Activated CD8-positive, alpha-beta memory T cell treated with anti-CD3 and anti-CD28 coated beads, Interleukin-2, amount 10 ng/mL, durations not matched to agents 7 days and 5 days (primary cell): ENCODE measurements at places on chromosomes 3 and 15. TPM values are rescaled to one million over a fixed set of nuclear protein-coding genes. Genes with fewer than 3 reads are reported as not detected.
A peak's percentile ranks its signal among the peaks of the same experiment; 100 is the strongest.

DNA sequence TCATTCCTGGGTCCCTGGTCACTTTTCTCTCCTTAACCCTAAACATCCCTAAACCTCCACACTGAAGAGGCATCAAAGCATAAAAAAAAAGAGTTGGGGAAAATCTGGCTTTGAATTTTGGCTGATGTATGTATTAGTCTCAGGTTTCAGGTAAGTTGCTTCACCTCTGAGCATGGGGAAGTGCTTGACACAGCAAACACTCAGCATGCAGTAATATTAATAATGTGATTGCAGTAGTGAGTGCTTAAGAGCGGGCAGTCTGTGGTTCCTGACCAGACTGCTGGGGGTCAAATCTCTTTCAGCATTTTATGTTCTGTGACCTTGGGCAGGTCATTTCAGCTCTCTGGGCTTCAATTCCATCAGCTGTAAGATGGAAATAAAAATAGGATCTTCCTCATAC lies 467.9 kb downstream of the SOX2 start:
- DNase-seq, result no peak

- no peak for DNase-seq
Measured at GRCh38 chr3:156677536-156677935, 3.1 kb downstream of the TIPARP start.

DNA sequence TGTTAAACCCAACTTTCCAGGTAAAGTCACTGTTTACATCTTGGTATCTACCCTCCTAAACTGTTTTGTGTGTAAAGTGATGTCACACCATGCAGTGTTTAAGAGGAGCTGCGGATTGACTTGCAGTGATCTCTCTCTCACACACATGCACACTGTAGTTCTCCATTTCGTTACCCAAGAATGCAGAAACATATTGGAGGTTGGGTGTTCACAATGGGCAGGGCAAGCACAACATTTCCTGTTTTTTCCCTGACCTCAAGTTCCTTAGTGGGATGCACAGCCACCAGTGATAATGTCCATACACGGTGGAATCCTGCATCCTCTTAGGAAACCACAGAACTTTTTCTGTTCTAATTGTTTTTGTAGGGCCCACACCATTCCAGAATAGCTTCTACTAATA lies 85.3 kb upstream of the CFAP20DC start:
- no peak for DNase-seq

DNA sequence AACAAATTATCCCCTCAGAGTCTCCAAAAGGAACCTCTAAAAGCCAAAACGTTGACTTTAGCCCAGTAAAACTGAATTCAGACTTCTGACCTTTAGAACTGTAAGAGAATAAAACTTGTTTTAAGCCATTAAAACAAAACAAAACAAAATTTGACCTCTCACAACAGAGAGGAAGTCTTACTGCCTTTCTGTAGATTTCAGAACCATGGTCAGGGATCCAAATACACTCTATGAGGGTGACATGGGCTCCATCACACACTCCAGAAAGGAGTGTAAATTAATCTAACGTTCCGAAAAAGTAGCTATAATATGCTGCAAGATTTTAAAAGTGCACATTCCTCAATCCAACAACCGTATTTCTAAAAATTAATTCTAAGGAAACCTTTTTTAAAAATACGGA lies 19.2 kb upstream of the RPL14 start:
- DNase-seq, result no peak

DNA sequence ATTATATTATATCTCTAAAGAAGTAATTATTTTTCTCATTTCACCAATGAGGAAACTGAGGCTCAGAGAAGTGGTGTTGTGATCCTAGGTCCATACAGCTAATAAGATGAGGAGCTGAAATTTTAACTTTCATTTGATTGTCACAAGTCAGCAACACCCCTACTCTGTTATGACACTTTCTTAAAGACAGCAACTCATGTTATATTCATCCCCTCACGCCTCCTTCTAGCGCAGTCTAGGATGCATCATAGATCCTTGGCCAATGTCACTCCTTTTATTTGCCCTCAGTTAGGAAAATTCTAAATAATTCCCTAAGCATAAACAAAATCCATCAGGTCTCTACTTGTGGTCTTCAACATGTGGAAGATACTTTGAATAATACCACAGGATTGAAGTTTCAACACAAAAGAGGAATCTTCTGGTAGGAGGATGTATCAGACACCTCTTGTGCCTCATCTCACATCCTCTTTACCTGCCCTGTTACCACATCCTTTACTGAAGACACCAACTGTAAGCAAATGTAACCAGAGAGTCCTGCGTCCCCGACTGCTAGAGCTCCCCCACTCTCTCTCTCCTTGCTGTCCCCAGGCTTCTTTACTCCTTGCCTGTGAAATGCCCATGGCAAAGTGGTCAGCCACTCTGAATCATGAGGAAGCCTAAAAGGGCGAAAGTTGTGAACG lies 53.7 kb downstream of the TRIM42 start:
- DNase-seq, result no peak

GRCh38 chr3:158713094-158713499 lies 19.2 kb downstream of the RARRES1 start:
- no peak for DNase-seq

DNA sequence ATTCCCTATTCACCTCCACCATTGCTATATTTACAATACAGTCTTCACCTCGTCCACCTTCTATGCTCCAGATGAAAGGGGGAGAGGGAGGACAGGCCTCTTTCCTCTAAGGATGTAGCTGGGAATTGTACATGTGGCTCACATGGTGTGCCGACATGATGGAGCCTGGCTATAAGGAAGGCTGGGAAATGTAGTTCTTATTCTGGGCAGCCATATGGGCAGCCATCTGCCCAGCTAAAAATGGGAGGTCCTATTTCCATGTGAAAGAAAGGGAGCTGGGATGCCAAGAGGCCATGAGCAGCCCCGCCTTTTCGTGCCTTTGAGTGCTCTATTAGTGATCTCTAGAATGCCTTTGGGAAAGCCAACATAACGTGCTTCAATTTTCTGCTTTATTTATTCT lies 27.1 kb upstream of the MGLL start:
- DNase-seq, result no peak

DNA sequence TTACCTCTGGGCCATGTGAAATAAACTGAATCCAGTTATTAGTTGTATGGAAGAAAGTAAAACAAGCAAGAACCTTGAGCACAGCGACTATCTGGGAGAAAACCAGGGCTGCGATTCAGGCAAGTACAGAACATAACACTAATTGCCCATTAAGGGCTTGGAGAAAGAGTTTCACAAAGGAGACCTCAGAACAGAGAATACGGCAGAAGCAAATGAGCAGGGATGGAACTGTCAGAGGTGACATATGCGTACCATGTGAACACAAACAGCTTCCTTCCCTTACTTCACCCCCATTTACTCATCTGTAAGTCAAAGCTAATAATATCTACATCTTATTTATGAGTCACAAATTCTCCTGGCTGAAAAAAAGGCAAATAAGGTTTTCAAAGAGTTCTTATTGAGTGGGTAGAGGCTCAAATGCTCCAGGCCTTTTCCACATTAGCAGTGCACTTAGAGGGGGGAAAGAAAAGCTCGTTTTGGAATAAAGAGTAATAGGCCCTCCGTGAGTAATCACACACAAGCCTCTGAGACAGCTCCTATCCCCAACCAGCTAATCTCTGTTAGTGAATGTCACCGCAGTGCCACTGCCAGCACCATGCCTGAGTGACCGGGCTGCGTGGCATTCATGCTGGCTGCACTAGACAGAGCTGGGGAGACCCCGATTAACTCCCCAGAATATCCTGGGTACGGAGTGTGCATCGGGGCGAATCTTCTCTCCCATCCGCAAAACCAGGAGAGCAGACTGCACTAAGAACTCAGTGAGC lies 2.6 kb downstream of the PCSK6 start:
- DNase-seq, result no peak

- no peak for DNase-seq
Measured at GRCh38 chr15:66261056-66261455, 7.5 kb upstream of the MEGF11 start.

GRCh38 chr3:168956076-168956475 lies 707.4 kb downstream of the MECOM start:
- no peak for DNase-seq

DNA sequence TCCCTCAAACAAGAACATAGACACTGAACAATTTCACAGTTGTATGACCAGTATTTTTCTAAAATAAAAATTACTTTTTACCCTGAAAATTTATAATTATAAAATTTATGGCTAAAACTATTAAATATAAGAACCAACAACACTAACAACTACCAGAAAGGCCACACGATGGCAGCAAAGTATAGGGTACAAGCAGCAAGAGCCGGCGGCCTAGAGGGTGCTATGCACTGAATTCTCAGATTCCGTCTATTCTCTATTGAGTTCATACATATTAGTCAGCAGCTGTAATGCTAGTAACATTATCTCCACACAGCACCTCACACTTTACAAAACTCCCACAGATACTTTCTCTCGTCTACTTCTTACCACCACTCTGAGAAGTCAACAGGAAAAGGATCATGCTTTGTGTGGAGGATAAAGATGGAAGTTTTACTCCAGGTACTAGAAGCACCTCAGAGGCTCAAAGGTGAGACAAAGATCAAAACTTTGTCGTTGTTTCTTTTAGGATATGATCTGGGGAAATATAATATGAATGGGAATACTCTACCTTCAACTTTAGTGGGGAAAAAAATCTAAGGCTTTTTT lies 160.5 kb downstream of the FGF12 start:
- peak; percentile 72 for DNase-seq

DNA sequence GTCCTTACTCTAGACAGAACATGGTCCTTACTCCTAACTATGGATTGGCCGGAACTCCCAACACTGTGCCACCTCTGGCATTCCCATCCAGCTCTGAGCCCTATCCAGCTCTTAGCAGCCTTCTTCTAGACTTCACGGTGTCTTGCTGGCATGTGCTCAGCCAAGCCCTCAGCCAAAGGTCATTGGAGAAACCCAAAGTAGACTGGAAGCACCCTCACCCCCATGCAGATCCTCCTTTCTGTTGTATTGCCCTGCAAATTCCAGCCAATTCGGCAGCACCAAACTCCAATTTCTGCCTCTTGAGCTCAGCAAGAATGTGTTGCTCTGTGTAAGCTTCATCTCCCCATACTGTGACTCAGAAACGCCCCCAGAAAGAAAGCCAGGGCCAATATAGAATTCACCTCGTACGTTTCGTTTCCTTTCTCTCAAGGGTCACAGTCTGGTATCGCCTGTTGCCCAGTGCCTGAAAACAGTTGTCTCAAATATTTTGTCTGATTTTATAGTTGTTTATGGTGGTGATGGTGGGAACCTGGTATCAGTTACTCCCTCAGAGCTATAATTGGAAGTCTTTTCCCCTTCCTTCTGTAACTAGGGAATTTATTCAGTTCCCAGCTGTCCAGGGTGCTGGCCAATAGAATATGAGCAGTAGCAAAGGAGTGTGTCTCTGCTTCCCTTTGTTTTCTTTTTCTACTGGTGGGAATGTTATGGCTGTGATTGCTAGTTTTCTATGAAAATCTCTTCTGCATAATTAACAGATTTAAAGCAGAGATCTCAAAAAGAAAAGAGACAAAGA lies 28.4 kb upstream of the EPHB3 start:
- peak; percentile 28 for DNase-seq

DNA sequence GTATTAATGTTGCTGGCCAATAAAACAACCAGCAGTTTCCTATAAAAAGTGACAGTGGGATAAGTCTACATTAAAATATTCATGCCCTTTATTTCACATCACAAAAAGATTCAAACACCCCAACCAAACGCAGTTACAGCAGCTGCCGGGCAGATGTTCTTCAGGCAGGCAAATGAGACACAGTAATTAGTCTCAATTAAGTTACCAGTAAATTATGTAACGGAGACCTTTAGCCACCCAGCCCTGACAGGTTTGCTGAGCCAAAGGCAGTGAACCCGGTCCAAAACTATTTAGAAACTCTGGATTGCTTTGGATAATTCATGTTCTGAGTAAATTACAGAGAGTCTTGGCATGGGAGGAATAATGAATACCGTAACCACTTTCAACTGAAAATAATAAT lies 289.2 kb upstream of the LYSMD4 start:
- no peak for DNase-seq

DNA sequence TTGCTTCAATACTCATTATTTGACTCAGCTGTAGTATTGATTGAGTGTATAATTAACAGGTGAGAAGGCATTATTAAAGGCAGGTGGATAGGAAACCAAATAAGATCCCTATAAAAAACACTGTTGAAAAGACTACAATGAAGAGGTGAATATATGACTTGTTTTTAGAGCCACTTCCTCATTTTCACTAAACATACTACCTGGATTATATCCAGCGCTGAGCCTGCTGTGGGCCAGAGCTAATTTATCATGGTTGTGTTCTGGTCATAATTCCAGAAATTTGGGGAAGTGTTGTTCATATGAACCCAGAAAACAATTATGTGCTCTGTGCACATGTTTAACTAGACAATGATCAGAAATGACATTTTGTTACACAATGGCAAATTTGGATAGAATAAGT lies 235.3 kb upstream of the MME start:
- no peak for DNase-seq

DNA sequence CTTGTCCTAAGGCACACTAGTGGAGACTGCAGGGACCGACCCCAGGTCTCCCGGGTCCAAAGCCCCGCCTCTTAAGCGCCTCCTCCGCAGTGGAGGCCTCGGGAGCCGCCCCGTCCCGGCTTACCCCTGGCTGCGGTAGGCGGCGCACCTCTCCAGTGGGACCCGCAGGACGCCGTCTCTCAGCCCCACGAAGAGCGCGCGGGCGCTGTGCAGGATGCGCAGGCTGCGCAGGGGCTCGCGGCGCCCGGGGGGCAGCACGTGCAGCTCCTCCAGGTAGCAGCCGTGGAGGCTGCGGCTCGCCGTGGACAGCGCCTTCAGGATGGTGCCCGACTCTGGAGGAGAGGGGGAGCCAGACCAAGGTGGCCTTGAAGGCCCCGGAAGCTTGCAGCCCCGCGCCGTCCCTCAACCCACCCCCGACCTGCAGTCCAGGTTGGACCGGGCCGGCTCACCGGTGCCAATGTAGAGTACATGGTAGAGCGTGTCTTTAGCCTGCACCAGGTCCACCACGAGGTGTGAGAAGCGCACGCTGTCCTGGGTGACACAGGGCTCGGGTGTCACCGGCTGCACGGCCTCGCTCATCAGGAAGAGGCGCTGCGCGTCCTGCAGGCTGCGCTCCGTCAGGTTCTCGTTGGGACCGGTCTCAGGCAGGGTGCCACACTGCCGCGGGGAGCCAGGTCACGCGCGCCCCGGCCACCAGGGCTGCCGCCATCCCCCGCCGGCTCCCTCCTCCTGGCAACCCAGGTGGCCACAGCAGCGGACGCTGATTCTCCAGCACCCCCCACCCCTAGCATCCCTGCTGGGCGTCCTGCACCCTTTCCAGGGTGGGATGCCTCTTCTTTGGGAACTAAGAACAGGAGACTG lies 105.5 kb downstream of the SEMA5B start:
- peak; percentile 56 for DNase-seq

PLXND1 gene
- 3.0 TPM for total RNA-seq

ZBTB47 gene
- 0.56 TPM for total RNA-seq

GTF2A2 gene
- 144 TPM for total RNA-seq

AGBL1 gene
- not detected for total RNA-seq

CCDC33 gene
- total RNA-seq, result not detected

ECE2 gene
- total RNA-seq, result not detected
